Astrocyte of the cerebellum (primary cell): ENCODE measurements at places on chromosomes 7 and 10.

DNA sequence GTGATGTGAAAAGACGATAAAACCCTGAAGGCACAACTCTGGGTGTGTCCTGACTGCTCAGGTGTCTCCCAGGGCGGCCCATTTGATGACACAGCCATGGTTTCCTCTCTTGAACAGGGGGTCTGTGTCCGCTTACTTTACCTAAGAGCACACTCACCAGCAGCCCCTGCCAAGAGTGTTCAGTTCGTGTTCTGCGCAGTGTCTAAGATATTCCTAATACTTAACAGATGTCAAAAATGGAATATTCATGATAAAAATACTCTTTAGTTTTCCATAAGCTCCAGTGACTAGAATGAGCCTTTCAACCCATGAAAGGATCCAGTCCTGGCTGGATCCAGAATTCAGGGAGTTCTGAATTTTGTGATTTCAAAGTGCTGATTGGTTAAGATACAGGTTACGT is 492.4 kb downstream of the TNS3 start:
- no peak for DNase-seq

DNA sequence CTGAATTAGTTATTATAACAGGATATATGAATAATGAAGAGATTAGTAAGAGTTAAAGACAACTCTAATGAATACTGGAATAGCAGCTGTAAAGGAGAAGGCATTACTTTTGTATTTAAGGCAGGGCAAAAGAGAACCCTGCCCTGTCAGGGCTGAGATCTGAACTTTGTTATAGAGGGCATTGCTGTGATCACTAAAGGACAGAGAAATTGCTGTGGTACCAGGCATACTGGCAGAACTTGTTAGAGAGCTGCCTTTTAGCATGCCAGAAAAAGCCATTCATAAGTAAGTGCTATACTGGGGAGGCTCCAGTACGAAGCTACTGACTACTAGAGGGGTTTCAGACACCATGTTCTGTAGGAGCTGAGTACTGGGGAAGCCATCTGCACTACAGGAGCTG is 481.8 kb downstream of the SEMA3D start:
- no peak for DNase-seq

DNA sequence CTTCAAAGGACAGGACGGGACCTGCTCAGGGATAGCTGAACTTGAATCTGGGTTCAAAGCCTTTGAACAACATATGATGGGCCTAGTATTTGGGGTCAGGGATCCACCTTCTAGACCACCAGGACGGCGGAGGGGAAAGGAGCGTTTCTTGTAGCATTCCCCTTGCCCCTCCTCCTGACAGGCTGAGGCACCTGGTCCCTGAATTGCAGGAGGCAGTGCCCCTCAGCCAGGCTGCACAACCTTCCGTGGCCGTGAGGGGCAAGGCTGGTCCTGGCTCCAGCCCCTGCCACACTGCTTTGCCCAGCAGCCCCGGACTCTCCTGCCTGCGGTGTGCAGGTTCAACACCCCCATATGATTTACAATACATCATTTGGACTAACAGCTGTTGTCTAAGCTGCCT is 58.1 kb downstream of the INSIG1 start:
- DNase-seq, result no peak

GRCh38 chr7:13407911-13408310 is 581.6 kb downstream of the ETV1 start:
- no peak for DNase-seq

GRCh38 chr10:96124230-96125141 is 5.6 kb upstream of the ZNF518A start:
- no peak for DNase-seq

GRCh38 chr10:1548146-1548545 is 189.2 kb downstream of the ADARB2 start:
- no peak for DNase-seq

GRCh38 chr10:71236286-71236685 is 23.9 kb downstream of the UNC5B start:
- DNase-seq, result no peak

- DNase-seq, result no peak
Observed at GRCh38 chr10:90413196-90413595, 444.6 kb downstream of the HTR7 start.

DNA sequence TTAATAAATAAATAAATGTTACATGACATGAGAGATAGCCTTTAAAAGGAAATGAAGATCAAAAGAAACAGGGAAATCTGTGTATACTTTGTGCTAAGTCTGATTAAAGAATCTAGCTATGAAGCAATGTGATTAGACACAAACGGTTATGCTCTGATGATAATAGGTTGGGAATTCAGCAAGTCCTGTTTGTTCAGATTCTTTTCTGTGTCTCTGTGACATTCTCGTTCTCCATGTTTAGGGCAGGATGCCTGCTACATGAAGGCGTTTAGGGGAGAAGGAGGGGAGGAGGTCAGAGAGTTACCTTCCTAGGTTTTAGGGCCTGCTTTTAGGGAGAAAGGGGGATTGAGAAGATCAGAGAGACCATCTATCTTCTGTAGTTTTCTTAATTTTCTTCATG is 555.3 kb downstream of the DNAJB9 start:
- DNase-seq, result no peak

- no peak for DNase-seq
Observed at GRCh38 chr7:33388332-33388731, 259.0 kb downstream of the BBS9 start.

DNA sequence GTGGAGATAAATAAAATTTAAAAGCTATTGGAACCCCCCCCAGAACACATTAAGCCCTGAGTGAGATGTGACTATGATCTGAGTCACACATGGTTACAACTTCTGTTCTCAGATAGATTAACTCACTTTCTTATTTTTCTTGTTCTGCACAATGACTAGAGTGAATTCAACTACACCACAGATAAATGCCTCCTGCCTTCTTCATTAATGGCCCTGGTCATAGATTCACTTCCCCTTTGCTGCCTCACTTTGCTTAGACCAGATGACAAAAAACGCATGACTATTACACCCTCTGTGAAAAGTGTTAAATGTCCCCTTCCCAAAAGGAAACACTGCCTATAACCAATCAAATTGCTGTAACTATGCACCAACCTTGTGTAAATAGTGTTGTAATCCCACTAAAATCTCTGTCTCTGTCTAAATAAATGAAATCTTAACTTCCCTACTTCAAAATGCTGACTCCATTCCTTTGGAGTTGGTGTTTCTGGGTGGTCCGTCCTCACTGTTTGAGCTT is 49.4 kb downstream of the AKR1D1 start:
- DNase-seq, result no peak

GRCh38 chr10:27611744-27612550 is 107.8 kb downstream of the RAB18 start:
- DNase-seq, result no peak

- DNase-seq, result peak; percentile 63
Observed at GRCh38 chr10:24505759-24506158, 217.9 kb downstream of the ARHGAP21 start.

GRCh38 chr10:69538461-69538860 is 34.8 kb downstream of the NEUROG3 start:
- no peak for DNase-seq

GRCh38 chr10:33155720-33156638 is 178.5 kb downstream of the NRP1 start:
- no peak for DNase-seq

DNA sequence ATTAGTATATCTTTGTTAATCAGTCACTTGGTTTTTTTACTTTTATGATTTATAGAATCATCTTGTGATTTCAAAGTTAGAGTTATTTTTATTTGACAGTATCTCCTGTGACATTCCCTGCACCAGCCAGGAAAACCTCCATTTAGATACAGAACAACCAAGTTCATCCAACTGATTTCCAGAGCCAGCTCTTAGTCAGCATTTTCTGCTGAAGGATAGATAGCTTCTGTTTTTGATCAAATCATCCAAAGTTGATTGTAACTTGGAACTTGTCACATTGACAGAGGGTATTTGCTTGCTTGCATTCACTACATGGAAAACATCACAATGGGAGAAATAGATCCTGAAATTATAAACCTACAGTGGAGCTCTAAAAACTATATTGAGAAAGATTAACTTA is 122.6 kb downstream of the PON1 start:
- DNase-seq, result no peak

- no peak for DNase-seq
Observed at GRCh38 chr7:145016068-145016467, 180.2 kb upstream of the TPK1 start.

- DNase-seq, result no peak
Observed at GRCh38 chr7:86668315-86668714, 24.6 kb downstream of the GRM3 start.

GRCh38 chr7:95097291-95097690 is 189.9 kb downstream of the PPP1R9A start:
- no peak for DNase-seq

- no peak for DNase-seq
Observed at GRCh38 chr10:53808677-53809372, 992.2 kb downstream of the PCDH15 start.

- no peak for DNase-seq
Observed at GRCh38 chr10:108787932-108788331, 1135.4 kb downstream of the XPNPEP1 start.

DNA sequence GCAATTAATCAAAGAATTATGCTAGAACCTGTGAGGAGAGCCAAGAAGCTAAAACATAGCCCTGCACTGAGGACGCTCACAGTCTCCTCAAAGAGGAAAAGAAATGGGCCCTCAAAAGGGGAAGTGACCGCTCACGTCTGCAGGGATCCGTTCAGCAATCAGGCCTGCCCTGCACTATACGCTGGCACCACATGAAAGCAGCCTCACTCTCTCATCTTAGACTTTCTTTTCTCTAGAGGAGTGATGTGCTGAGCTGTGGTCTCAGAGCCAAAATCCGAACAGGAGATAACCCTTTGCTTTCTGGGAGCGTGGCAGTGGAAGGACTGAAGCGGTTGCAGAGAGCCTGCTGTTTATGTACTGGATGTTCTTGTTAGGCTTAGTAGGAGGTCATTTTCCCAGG is 6.3 kb upstream of the IL2RA start:
- no peak for DNase-seq

- no peak for DNase-seq
Observed at GRCh38 chr10:114027041-114027394, 16.6 kb upstream of the ADRB1 start.

GRCh38 chr7:157366722-157367121 is 29.9 kb downstream of the DNAJB6 start:
- DNase-seq, result no peak

GRCh38 chr7:90897961-90898469 is 301.9 kb downstream of the CDK14 start:
- peak; percentile 40 for DNase-seq

GRCh38 chr7:38561166-38561565 is 70.0 kb downstream of the AMPH start:
- no peak for DNase-seq

- DNase-seq, result no peak
Observed at GRCh38 chr10:93274419-93274818, 200.7 kb downstream of the CYP26A1 start.

DNA sequence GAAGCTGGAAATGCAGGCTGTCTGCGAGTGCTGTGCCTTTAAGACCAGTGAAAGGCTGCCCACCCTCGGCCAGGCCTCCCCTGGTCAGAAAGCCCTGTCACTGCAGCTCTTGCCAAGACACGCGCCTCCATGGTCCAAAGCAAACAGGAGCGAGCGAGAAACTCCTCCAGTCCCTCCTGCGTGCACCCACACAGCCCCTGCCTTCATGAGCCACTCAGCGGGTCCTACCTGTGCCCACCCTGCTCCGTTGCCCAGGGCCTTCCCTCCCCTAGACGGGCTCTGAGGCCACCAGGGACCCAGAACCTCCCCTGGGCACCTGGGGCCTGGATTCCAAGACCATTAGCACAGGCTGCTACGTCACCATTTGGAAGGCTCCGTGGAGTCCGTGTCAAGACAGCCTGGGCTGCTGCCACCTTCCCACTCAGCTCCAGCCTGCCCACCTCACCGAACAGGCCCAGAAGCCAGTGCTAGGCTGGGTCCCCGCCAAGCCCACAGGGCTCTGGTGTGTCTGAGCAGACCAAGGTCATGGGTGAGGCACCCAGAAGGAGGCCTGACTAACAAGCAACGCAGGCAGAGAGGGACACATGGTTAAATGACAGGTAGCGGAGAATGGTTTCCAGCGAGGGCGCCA is 144.5 kb downstream of the NEURL1 start:
- DNase-seq, result peak; percentile 86

- DNase-seq, result no peak
Observed at GRCh38 chr7:157676456-157677255, 339.9 kb downstream of the DNAJB6 start.

GRCh38 chr10:48231178-48231577 is 43.3 kb downstream of the FRMPD2 start:
- no peak for DNase-seq

GRCh38 chr10:34809796-34810195 is 5.3 kb downstream of the PARD3 start:
- DNase-seq, result no peak

DNA sequence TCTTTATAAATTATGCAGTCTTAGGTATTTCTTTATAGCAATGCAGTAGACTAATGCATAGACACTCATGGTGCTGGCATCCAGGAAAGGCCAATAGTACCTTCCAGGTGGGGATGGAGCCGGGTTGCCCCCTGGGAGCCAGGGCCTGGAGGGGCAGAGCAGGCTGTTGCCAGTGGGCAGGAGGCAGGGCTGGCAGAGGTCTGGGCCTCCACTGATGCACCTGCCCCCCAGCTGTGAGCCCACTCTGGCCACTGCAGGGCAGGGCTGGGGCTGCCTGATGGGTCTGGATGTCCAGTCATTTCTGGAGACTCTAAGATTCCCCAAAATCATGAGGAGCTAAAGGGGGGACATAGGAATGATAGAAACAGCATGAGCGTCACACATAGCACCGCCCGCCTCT is 66.7 kb downstream of the MICALL2 start:
- DNase-seq, result no peak

- no peak for DNase-seq
Observed at GRCh38 chr10:48474765-48475365, 130.0 kb downstream of the ARHGAP22 start.

GRCh38 chr10:29553544-29554250 is 81.1 kb downstream of the SVIL start:
- no peak for DNase-seq

GRCh38 chr7:113705439-113705838 is 213.4 kb downstream of the PPP1R3A start:
- DNase-seq, result no peak

DNA sequence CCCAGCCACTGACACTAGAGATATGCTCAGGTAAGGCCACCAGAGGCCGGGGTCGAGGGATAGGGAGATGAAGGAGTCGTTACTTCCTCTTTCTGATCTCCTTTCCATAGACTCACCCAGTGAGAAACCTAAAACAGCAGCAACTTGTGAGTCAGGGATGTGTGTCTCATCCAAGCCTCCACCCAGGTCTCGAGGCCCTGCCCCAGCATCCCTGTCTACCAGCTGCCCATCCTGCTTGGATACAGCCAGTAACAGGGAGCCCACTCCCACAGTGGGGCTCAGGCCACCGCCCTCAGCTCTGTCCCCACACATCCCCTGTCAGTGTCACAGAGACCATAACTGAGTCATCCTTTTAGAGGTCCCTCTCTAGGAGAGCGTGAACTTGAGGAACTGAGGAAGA is 49.6 kb upstream of the CHST15 start:
- no peak for DNase-seq

DNA sequence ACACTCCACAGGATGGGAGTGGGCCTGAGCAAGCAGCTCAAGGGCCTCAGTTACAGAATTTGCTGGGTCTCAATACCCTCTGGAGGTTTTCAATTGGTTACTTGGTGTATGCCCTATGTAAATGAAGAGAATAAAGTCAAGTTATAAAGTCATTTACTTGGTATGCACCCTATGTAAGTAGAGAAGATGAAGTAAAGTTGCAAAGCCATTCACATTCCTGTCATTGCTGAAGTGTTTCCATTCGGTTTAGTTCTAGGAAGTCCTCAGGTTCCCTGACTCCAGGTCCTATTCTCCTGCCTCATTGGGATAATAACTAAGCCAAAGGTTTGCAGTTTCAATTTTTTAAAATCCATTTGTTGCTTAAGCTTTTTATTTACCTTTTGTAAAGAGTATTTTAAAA is 272.6 kb upstream of the NPSR1 start:
- DNase-seq, result no peak

- peak; percentile 18 for DNase-seq
Observed at GRCh38 chr10:115772606-115773005, 500.4 kb downstream of the GFRA1 start.
